ENCODE measurements at places on chromosomes 11 and 22.

- no peak for DNase-seq
These were observed 5.7 kb upstream of the LSP1 start for GRCh38 chr11:1847006-1847735.

- no peak for DNase-seq
These were observed 69.2 kb downstream of the KIF18A start for GRCh38 chr11:28038775-28039174.

DNA sequence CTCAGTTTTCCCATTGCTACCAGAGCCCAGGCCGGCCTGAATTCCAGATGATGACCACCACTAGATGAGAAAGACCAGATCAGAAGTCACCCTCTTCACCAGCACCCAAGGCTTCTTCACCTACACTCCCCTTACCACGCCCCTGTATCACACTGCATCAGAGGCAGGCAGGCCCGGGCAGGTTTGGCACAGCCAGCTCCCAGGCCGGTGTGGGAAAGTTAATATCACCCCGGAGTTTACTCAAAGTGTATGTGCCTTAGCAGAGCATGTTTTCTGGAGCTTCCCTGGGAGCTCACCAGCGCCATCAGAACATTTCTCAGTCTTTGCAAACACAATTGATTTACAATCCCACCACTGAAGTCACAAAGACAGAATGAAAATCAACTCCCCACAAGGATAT is 47.5 kb upstream of the POU2AF1 start:
- DNase-seq: no peak

- DNase-seq: no peak
These were observed 17.8 kb upstream of the CARS1 start for GRCh38 chr11:3074912-3075589.

GRCh38 chr11:24391167-24391566 is 105.7 kb upstream of the LUZP2 start:
- no peak for DNase-seq
